ENCODE measurements at places on chromosomes 7 and 10.
A peak's percentile ranks its signal among the peaks of the same experiment; 100 is the strongest.

GRCh38 chr10:119931871-119932270 is 39.3 kb downstream of the SEC23IP start:
- DNase-seq, result no peak

GRCh38 chr10:61298194-61298593 is 155.0 kb downstream of the TMEM26 start:
- DNase-seq, result no peak

DNA sequence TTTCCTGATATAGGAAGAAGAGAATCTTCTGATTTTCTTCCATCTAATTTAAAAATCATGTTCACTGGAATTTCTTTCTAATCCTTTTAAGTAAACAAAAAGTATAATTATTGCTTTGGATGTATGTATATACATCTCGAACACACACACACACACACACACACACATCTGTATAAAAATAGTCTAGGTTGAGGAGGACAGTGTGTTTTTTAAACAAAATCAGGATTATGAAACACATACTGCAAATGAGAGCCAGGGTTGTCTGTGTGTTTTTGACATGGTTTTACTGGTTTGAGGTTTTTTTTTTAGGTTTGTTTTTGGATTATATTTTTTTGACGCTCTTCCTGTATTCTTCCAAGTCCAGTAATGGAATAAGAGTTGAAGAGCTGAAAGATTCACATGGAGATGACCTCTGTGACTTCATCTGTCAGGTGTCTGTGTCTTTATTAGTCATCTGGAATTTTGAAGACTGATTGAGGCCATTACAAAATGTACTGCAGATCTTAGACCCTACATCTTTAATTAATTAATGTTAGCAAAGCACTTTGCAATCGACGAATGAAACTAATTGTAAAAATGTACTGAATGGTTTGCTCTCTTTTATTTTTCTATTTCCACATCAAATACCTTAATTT is 237.1 kb downstream of the SUGCT start:
- DNase-seq, result no peak

DNA sequence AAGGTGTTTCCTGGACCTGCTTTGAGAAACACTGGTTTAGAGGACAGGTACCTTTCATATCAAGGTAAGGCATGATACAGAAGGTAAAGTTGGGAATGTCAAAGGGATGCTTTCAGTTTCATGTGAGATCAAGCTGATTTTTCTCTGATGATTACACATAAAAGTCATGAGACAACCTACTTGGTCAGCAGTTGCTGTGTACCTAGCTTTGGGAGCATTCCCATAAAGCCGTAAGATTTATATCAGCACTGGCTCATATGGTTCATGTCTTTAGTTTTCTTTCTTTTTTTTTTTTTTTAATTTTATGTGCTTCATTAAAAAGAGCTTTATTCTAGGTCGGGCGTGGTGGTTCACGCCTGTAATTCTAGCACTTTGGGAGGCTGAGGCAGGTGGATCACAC is 265.3 kb upstream of the LRGUK start:
- DNase-seq, result no peak

DNA sequence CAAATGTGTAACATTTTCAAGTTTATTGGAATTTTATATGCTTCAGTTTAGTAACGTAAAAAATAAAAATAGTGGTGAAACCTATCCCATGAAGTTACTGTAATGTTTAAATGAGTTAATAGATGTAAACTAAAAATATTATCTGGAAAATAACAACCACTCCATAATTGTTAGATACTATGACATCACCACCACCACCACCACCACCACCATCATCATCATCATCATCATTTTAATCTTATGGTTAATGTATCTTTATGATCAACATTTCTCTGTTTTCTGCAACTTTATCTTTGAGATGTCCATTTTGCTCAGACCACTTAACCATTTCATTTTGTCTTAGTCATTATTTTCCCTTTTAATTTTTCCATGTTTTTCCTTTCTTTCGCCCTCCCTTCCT is 23.4 kb upstream of the CACNA2D1 start:
- no peak for DNase-seq

- no peak for DNase-seq
Observed at GRCh38 chr7:68205826-68206225, 1209.2 kb downstream of the TYW1 start.

GRCh38 chr10:49178489-49179471 is 9.4 kb downstream of the TMEM273 start:
- no peak for DNase-seq

GRCh38 chr7:25408012-25408687 is 179.9 kb upstream of the NPVF start:
- DNase-seq, result no peak

- DNase-seq, result no peak
Observed at GRCh38 chr10:30935078-30935477, 96.6 kb downstream of the ZNF438 start.

DNA sequence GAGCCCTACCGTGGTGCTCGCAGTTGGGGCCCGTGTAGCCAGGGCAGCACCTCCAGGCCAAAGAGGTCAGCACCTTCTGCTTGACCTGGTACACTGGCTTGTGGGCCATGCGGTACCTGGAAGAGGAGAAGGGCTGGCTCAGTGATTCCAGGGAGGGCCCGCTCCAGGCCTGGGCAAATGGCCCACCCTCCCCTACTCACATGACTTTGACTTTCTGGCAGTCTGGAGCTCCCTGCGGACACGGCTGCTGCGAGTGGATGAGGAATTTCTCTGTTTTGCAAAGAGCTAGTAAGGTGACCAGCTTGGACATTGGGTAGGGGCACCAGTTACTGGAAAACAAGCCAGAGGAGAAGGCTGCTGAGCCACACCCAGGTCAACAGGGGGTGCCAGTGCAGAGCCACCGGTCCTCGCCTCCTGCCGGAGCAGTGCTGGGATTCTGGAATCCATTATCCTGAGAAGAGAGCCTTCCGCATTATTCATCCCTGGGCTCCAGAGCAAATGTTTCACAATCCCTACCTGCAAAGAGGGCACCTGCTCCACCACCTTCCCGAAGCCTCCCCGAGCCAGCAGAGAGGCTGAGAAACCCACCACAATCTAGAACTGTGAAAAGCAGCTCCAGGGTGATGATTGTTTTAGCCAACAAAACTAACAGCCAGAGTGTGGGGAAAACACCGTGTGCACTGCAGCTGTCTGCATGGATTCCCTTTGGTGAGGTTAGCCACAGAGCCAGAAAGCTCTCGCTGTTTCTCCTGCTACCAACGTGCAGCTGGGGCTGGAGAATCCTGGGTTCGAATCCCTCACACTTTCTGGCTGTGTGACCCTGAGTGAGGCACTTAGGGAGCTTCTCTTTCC is 11.8 kb downstream of the MMRN2 start:
- no peak for DNase-seq

GRCh38 chr10:128519581-128519980 is 393.4 kb upstream of the MKI67 start:
- DNase-seq, result no peak

GRCh38 chr7:18049262-18049661 is 21.6 kb upstream of the PRPS1L1 start:
- DNase-seq, result no peak

- DNase-seq, result no peak
Observed at GRCh38 chr10:96299383-96299782, 4.9 kb upstream of the DNTT start.

DNA sequence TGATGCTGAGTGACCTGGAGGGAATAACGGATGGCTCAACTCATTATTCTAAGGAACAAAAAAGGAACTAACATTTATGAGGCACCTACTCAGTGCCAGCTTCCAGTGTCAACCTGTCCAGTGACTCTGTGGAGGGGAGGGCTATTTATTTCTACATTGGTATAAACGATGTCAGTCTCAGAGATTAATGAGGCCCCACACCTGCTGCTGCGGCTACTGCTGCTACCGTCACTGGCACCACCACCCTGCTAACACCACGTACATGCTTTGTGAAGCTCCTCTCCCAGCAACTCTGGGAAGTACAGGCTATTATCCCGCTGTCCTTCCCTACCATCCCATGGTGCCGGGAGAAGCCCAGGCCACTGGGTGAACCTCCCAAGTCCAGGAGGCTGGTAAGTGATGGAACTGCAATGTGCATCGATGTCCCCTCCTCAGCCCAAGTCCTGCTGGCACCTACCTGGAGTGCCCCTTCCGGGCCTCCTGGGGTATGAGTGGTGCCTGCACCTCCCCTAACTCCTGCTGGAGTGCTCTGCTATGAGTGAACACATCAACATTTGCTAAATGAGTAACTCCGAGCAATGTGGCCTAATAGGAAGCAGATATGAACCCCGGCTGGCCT is 101.5 kb downstream of the ARHGAP22 start:
- peak; percentile 4 for DNase-seq

GRCh38 chr7:100726996-100727761 is 6.2 kb upstream of the ZAN start:
- no peak for DNase-seq

GRCh38 chr10:53699684-53700083 is 927.1 kb upstream of the MBL2 start:
- no peak for DNase-seq

DNA sequence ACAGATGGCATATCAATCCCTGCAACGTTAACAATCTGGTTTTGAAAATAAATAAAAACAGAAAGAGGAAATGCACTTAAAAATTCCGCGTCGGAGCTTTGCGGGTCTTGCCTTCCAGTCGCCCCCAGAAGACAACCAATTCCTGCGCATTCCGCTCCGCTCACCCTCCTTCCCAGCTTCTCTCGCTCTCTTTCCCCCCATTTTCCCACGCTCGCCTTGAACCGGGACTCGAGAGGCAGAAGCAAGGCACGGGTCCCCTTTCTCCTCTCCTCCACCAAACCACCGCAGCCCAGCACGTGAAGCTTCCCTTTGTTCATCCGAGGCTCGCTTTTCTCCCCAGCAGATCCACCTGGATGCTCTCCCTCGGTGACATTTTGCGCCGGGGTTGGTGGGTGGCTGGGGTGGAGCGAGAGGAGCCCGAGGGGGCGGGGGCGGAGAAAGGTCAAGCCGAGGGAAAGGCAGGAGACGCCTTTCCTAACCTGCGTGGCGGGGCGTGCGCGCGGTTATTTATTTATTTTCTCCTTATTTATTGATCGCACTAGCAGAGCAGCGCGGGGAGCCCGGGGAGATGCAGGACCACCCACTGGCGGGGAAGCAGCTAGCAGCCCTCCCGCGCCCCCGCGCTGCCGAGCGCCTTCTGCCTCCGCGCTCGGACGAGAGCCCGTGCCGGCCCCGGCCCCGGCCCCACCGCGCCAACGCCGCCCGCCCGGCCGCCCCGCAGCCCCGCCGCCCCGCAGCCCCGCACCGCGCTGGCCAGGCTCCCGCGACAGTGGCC is at the start of gene KCND2:
TSS of gene KCND2 (plus strand) at position 475 of the 775 bp plus-strand sequence.
- DNase-seq, result no peak

DNA sequence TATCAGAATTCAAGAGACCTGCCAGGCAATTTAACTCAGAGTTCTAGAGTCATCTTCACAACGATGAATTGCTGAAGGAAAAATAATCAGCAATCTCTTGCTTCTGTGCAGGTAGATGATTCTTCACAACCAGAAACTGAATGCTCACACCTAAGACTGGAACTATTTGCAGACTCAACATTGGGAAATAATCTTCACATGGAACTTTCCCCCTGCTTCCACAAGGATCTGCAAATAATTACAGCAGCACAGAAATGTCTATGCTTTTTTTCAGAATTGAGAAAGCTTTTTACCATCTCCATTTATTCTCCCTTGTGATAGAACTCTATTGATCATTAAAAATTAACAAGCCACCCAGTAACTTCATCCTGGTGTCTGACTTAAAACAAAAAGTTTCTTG is 282.8 kb downstream of the AHR start:
- no peak for DNase-seq

DNA sequence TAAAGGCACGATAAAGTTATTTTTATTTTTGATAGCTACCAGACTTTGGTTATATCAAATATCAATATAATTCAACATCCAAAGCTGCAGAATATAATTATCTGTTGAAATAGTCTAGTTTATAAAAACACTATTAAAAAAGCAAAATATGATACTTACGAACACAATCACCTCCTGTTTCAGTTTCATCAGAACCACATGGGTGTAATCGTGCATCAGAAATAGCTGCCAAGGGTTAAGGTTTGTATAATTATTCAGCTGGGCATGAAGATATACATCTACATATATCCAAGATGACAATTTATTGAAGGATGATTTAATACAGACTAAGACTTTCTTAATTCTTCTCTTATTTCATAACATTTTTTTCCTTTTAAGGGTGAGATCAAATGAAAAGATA is 20.3 kb downstream of the VWDE start:
- no peak for DNase-seq

DNA sequence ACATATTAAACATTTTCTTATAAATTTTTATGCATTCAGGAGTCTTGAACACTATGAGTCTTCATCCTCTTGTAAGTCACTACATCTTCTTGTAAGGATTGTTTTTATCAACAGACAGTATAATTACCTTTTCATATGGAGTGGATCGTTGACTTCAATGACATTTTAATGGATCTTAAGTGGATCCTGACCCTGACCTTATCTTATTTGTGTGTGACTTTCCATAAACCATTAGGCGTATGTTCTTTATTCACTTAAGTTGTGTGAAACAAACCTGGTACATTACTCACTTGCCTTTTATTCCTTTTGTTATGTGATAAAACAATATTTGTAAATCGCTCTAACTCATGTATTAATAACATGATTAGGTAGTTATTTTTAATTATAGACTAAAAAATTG is 18.5 kb upstream of the SEMA3C start:
- no peak for DNase-seq

DNA sequence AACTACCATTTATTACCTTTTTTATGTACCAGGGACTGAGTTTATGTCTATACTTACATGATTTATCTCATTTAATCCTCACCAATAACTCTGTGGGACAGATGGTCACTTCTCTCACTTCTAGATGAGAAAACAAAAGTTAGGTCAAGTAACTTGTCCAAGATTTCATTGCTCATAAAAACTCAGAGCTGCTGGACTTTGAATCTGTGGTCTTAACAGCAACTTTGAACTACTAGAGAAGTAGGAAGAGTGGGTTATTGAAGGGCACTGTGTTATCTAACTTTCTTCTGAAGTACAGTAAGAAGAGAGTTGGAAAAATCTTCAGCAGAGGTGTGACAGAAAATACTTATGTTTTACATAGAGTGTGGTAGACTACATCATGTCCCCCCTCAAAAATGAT is 214.2 kb upstream of the BMPER start:
- DNase-seq, result no peak

DNA sequence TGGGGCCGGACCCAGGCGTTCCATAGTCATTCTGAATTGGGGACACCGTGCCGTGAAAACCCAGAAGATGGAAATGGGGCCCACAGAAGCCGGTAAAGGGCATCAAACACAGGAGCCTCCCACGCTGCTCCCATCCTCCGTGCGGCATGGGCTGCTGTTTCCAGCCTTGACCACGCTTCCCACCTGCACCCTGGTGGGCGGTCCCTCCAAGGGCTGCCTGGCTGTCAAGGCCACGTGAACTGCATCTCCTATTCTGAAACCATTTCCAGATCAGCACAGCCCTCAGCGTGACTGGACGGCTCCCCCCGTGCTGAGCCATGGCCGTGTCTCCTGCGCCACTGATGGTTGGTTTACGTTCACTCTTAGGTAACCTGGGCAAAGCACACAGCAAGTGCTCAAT is 14.1 kb downstream of the CFAP46 start:
- no peak for DNase-seq

GRCh38 chr10:48274636-48275035 is at the start of gene FRMPD2:
TSS of gene FRMPD2 (minus strand) at chr10:48274696. CDS start at chr10:48274567, 129 bp downstream.
- no peak for DNase-seq
